NCI-H774 (cell line): ENCODE measurements at places on chromosomes 7 and 10.

- DNase-seq, result no peak
These were observed 9.6 kb downstream of the CCL26 start for GRCh38 chr7:75762350-75762917.

DNA sequence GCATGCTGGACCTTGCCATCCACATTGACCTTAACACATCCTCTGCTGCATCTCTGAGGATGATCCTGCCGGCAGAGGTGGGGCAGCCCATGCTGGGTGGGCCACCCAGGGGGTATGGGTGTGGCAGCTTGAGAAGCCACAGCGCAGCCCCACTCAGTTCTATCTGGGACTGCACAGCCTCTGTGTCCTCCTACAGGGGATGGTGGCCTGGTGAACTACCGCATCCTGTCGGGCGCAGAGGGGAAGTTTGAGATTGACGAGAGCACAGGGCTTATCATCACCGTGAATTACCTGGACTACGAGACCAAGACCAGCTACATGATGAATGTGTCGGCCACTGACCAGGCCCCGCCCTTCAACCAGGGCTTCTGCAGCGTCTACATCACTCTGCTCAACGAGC is 12.2 kb upstream of the C10orf105 start:
- DNase-seq, result no peak

DNA sequence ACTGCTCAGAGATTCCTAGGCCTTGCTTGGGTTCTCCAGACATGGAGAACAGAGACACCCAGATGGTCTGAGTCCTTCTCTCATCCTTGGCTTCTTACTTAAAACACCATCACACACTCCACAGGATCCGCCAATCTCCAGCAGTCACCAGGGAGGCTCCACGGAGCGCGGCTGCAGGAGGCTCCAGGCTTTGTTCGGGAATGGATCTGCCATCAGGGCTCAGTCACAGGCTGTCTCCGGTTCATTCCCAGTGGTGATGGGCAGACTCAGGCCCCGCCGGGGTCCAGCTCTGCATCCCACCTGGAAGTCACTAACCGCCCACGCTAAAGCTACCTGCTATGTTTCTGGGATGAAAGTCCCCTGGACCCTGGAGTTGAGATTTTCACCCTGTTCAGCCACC is 312.9 kb downstream of the TCERG1L start:
- DNase-seq, result no peak

GRCh38 chr10:4051011-4051640 is 266.1 kb upstream of the KLF6 start:
- DNase-seq, result no peak

GRCh38 chr7:7970531-7971307 is 2.1 kb downstream of the GLCCI1 start:
- DNase-seq, result no peak

GRCh38 chr7:26554952-26555351 is 263.3 kb downstream of the SNX10 start:
- no peak for DNase-seq
